ENCODE measurements at places on chromosomes 4 and X.

DNA sequence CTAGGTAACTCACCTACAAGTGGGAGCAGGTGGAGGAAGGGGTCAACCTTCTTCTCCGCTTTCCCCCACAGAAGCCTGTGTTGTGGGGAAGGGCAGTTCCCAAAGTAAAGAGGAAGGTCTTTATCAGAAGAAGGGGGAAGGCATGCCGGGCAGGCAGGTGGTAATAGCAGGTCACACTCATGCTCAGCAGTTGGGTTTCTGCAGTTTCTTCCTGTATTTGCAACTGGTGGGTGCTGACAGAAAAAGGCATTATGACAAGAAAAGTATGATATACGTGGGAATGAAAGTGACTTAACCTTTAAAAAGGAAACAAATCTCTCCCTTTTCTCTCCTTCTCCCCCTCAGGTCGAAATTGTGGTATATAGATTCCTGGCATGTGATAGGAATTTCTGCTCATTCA, 3.7 kb downstream of the MTMR1 start:
- DNase-seq: no peak

GRCh38 chrX:49054073-49054762, 4.6 kb upstream of the CCDC120 start:
- DNase-seq: no peak

GRCh38 chr4:87031920-87032319, 97.1 kb downstream of the AFF1 start:
- DNase-seq: no peak

DNA sequence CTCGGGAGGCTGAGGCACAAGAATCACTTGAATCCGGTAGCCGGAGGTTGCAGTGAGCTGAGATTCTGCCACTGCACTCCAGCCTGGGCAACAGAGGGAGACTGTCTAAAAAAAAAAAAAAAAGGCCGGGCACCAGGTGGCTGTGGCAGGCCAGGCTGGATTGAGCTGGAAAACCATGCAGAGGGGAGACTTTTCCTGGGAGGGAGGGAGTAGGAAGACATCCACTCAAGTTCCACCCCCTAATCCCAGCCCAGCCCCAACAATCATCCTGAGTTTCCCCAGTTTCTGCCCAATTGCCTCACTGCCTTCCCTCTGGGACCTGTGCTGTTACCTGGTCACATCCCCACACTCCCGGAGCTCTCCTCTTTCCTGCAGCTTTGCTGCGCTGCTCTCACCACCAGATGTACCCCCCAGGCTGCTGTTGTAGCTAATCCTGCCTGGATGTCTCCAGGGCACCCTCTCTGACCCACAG, 9.0 kb upstream of the TSPYL2 start:
- no peak for DNase-seq

DNA sequence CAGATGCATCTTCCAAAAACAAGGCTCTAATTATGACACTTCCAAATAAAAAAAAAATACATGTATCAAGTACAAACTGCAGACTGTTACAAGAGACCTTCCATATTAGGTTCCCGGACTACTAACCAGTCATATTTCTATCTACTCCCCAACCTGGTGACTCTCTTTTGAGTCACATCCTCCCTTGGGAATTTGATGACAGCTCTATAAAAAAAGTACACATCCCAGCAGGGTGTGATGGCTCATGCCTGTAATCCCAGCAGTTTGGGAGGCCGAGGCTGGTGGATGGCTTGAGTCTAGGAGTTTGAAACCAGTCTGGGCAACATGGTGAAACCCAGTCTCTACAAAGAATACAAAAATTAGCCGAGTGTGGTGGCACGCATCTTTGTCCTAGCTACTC, 14.9 kb downstream of the RPGR start:
- no peak for DNase-seq

DNA sequence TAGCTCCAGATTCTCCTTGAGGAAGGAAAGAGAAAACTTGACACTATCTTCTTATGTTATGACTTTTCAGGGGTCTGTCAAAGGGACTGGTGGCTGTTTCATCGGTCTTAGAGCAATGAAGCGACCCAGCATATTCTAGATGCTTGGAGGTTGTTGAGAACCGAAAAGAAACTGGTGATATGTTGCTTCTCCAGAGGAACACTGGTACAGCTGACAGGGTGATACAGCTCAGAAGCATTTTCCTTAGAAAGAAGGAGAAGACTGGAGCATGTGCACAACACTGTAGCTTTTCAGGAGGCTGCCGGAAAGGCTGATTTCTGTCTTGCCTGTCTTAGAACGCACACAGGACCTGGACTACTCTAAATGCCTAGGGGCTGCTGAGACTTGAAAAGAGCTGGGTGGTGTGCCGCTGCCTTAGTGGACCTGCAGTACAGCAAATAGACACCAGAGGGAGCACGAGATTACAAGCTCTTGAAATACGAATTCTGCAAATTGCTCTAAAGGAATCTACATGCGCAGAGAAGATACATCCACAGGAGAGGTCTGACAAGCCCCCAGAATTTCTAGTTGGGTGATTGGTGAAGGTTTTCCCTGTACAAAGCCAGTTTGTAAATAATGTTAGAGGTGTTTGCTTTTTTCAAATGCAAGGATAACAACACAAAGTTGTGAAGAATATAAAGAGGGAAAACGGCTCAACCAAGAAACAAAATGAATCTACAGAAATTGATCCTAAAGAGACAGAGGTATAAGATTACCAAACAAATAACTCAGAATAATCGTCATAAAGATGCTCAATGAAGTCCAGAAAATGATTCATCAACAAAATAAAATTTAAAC, 223.1 kb upstream of the DMD start:
- peak; percentile 83 for DNase-seq

DNA sequence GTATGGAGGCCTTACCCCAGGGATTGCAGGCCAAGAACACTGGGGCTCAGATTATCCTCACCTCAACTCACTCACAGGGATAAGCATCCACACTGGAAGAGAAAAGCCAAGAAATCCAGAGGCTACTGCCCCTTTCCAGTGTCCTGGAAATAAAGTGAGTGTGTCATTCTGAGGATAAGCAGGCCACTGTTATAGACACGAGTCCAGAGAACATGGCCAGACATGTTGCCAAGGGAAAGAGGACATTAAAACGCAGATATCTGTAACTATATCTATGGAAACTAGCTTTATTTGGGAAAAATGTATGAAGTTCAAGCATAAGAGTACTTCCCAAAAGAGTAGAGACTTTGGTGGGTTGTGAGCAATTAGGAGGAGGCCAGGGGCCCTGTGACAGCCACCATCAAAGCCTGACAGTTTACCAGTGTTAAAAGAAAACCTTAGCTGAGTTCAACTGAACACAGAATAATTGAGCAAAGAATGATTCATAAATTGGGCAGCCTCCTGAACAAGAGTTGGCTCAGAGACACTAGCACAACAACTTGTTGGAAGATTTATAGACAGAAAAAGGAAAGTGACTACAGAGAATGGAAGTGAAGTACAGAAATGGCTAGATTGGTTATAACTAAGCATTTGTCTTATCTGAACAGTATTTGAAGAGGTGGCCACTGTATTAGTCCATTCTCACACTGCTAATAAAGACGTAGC, 1222.2 kb downstream of the STIM2 start:
- DNase-seq: no peak

GRCh38 chrX:53950130-53950733, 94.0 kb downstream of the PHF8 start:
- no peak for DNase-seq

- DNase-seq: no peak
Measured at GRCh38 chr4:121449416-121449815, 68.6 kb upstream of the QRFPR start.

DNA sequence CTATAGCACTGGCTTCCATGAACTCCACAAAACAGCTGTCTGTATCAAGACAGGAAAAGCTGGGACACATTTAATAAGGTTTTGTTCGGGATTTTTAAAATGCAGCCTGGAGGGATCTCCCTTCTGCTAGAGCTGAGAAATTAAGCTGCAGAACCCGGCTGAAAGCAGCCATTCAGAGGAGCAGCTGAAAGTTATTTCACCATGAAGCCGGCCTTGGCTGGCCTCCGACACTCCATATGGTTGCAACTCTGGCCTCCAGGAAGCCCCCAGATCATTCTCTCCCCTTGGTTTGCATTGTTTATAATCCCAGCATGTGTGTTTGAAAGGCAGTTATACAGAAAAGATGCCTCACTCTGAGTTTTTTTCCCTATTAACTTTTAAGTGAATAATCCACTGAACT, 239.4 kb downstream of the SPATA18 start:
- no peak for DNase-seq

- DNase-seq: no peak
Measured at GRCh38 chr4:170662250-170662649, 572.5 kb upstream of the AADAT start.

GRCh38 chrX:40007756-40008705, 89.7 kb downstream of the BCOR start:
- no peak for DNase-seq

GRCh38 chr4:158484173-158484885, 37.4 kb upstream of the RXFP1 start:
- no peak for DNase-seq

- DNase-seq: no peak
Measured at GRCh38 chrX:874061-874460, 243.5 kb downstream of the SHOX start.

GRCh38 chr4:10608501-10609219, 75.9 kb downstream of the CLNK start:
- DNase-seq: no peak

DNA sequence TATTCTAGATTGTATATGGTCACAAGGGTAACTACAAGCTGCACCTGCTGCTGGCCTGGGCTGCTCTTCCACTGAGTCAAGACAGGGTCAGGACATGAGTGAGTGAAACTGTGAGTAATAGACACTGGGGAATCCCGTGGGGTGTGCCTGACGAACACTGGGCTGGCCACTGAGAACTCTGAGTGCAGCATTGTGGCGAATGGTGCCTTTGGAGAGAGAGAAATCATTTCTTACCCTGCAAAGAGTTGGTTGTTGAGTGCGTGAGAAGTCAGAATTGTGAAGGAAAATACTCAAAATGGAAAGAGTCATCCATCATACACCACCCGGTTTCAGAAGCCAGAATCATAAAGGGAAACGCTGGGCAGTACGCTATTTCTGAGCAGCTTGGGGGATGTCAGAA, 43.1 kb upstream of the LSM6 start:
- no peak for DNase-seq

GRCh38 chr4:85860066-85860740, 385.3 kb downstream of the ARHGAP24 start:
- no peak for DNase-seq

- no peak for DNase-seq
Measured at GRCh38 chrX:11941571-11941970, 183.5 kb downstream of the MSL3 start.

- peak; percentile 45 for DNase-seq
Measured at GRCh38 chrX:137566746-137567679, 1.1 kb downstream of the ZIC3 start.

- DNase-seq: no peak
Measured at GRCh38 chr4:33649015-33649414, 2595.3 kb downstream of the ARAP2 start.

GRCh38 chr4:166414431-166414830, 541.4 kb downstream of the TLL1 start:
- DNase-seq: no peak

GRCh38 chrX:19332983-19333382, 10.7 kb upstream of the PDHA1 start:
- no peak for DNase-seq

DNA sequence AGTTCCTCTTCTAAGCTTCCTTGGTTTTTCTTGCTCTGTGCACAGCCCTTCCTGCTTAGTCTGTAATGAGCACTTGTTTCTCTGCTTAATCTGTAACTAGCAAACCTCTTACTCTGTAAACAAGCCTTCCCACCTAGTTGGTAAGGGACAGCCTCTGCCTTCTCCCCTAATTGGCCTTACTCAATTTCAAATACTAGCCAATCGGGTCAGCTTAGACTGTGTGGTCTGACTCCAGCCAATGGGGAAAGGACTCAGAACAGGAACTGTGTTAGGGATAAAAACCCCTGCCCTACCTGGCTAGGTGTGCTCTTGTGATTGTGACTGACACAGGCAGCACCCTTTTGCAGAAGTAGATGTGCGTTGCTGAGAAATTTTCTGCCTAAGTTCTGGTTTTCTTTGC, 136.5 kb upstream of the AADAT start:
- DNase-seq: no peak

DNA sequence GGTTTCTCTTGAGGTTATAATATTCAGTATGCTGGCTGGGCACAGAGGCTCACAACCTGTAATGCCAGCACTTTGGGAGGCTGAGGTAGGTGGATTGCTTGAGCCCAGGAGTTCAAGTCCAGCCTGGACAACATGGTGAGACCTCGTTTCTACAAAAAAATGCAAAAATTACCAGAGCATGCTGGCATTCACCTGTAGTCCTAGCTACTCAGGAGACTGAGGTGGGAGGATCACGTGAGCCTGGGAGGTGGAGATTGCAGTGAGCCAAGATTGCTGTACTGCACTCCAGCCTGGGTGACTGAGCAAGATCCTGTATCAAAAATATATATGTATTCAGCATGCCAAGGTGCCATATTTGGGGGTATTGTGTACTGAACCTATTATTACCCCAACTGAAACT, 552.5 kb downstream of the ADGRL3 start:
- DNase-seq: no peak

- DNase-seq: no peak
Measured at GRCh38 chrX:152925835-152926234, 28.0 kb downstream of the ZNF185 start.

- DNase-seq: no peak
Measured at GRCh38 chr4:101020956-101021355, 326.4 kb downstream of the PPP3CA start.
